CD4-positive, alpha-beta T cell (primary cell): ENCODE measurements at places on chromosomes 7 and 10.

- DNase-seq: no peak
These were observed 82.6 kb upstream of the THSD7A start for GRCh38 chr7:11914645-11915044.

DNA sequence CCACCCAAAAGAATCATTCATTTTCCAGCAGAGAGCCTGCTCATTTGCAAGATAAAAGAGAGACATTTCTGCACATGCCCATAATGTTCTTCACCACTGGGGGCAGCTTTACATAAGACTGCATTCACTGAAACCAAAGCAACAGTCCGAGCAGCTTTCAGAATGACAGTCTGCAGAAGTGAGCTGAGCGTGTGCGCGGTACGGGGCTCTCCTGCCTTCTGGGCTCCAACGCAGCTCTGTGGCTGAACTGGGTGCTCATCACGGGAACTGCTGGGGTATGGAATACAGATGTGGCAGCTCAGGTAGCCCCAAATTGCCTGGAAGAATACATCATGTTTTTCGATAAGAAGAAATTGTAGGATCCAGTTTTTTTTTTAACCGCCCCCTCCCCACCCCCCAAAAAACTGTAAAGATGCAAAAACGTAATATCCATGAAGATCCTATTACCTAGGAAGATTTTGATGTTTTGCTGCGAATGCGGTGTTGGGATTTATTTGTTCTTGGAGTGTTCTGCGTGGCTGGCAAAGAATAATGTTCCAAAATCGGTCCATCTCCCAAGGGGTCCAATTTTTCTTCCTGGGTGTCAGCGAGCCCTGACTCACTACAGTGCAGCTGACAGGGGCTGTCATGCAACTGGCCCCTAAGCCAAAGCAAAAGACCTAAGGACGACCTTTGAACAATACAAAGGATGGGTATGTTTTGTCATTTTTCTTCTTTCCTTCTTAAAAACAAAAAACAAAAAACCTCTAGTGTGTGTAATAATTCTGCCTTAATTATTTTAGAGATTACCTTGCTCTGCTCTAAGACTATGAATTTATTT lies at the start of gene LRRTM3:
LRRTM3 (plus strand) TSS at position 141 of the 820 bp plus-strand sequence.
- DNase-seq: no peak

DNA sequence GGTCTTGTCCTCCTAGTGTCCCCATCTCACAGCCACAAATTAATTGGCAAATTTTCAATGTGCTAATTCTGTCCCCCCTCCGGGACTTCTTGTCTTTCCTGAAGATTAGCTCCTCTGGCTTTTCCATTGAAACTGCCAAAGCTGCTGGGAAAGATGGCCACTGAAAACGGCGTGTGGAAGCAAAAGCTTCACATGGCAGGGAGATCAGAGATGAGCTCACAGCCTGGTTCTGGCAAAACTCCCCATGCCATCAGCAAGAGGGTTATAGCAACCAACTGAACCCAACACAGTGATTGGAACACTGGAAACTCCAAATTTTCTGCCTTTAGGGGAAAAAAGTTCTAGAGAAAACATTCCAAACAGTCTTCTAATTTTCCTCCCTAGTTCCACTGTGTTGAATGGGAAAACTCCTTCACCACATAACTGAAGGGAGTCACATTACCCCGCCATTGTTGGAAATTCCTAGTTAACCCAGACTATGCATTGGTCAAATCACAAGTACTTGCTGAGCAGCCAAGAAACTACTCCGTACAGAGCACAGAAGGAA lies 37.0 kb downstream of the NRAP start:
- no peak for DNase-seq

GRCh38 chr10:21260506-21261149 lies 264.9 kb downstream of the SKIDA1 start:
- no peak for DNase-seq

DNA sequence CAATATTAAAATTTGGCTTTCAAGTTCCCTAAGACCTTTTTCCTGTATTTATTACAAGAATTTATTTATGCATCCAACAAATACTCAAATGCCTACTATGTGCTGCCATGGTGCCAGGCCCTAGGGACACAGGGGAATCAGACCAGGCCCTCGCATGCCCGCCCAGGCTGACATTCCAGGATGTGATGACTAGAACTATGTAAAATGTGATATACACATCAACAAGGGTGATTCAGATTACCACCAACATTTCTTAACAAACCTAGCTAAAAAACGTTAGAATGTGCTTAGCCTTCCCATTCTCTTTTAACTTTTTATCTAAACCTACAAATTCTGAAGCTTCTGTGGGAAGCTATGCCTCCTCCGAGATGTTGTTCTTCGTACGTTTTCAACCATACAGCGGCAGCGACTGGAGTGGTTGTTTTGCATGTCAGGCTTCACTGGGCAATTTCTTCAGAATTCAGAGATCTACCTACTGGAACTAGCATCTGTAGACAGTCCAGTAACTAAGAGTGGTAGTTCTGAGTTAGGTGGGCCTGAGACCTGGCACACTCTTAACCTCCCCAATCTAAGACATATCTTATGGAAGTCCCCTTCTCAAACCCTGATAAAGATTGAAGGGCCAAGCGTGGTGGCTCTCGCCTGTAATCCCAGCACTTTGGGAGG lies 22.1 kb downstream of the GNA12 start:
- no peak for DNase-seq

GRCh38 chr7:2010101-2010500 lies 222.6 kb downstream of the MAD1L1 start:
- DNase-seq: no peak

GRCh38 chr7:108030516-108030915 lies 27.6 kb upstream of the LAMB1 start:
- DNase-seq: no peak

DNA sequence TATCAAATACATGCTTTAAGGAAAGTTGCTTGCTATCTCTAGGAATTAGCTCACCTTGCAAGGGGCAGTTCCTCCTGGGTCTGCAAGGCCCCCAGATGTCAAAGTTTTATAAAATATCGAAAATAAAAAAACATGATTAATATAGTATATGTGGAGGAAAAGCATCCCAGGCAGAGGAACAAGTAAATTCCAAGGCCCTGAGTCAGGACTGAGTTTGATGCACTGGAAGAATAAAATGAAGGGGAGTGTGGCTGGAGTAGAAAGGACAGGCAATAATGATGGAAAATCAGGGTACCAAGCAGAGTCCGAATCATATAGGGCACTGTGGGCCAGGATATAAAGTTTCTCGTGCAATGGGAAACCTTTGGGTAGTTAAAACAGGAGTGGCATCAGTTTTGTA lies 112.4 kb upstream of the EEPD1 start:
- DNase-seq: no peak

- no peak for DNase-seq
These were observed 98.0 kb upstream of the PIK3CG start for GRCh38 chr7:106767078-106767477.

DNA sequence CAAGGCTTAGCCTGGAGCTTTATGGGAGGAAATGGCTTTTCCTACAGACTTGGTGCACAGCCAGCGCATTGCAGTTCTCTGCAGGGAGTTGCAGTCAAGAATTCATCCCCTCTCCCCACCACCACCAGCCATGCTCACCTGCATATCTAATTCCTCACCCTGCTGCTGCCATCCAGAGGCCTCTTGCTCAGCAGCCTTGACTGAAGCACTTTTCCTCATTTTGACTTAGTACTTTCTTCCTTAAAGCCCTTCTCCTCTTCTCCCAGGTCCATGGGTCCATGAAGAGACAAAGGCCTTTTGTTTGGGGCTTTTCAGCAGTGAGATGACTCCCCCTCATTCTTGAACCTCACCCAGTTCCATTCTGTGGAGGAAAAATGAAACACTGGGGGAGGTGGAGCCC lies 39.7 kb upstream of the GPR141 start:
- DNase-seq: no peak

GRCh38 chr10:11553773-11554381 lies 57.6 kb downstream of the USP6NL start:
- DNase-seq: no peak

- DNase-seq: no peak
These were observed 22.3 kb upstream of the EXOC6 start for GRCh38 chr10:92826061-92826460.

DNA sequence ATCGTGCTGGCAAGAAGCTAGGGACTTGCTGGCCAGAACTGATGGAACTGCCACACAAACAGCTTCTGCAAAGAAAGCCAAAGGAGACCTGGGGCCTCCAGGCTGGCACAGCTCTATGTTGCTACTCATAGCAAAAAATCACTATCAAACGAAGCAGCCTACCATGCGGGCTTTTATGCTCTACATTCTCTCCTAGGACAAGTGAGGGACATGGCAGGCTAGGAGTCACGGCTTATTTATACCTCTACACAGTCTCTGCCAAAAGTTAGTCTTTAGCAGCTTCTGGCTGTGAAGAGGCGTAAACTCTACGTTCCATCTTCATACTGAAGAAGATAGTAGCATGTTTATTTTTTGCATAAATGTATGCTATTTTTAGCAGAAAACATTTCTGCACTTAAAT lies 35.4 kb downstream of the CDCA7L start:
- DNase-seq: no peak

- DNase-seq: no peak
These were observed 33.1 kb upstream of the TMEM26 start for GRCh38 chr10:61486251-61486650.

DNA sequence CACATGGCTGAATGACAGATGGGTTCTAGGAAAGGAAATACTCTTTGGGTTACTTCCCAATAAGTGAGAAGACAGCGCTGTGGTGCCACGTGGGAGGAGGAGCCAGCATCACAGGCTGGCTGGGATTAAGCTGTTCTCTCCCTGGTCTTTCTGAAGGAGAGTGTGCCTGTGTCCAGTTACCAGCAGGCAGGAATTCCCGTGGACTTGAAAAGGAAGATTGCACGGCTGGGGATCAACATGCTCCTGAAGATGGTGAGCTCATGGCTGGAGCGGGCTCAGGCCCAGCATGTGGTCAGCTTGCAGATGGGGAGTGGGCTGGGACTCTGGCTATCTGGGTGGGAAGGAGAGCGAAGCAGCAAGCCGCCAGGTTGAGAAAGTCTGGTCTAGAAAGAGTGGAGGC lies 8.1 kb downstream of the ADCK2 start:
- no peak for DNase-seq

DNA sequence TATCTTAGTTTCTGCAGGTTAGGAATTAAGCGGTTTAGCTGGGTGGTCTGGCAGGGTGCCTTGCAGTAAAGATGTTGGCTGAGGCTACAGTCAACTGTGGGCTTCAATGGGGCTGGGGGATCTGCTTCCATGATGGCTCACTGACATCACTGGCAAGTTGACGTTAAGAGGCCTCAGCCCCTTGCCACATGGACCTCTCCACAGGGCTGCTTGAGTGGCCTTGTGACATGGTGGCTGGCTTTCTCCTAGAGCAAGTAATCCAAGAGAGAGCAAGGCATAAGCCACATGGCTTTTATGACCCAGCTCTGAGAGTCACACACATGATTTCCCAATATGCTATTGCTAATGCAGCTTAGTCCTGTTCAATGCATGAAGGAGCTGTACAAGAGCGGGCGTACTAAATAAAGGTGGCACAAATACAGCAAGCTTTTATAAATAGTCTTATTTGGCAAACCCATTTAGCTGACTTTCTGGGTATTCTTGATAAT lies 109.1 kb downstream of the SEPTIN7 start:
- no peak for DNase-seq
